ENCODE measurements at places on chromosomes 6 and 20. TPM values are rescaled to one million over a fixed set of nuclear protein-coding genes. Genes with fewer than 3 reads are reported as not detected.

DNA sequence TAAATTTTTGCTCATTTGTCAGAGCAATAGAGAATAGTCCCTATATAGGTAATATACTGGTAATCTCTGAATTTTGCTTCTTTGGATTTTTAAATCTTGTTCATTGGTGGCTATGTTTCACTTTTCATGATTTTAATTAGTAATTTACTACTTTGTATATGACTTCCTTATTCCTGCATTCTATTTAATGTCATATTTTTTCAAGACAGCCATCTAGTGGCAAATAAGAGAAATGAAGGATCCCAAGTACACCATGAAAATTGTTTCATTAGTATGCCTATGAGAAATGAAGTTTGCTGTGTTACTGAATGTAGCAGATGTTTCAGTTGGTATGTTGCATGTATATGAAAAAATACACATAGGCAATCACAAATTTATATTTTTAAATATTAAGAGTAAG is 82.4 kb downstream of the ZNF292 start:
- no peak for DNase-seq

- DNase-seq: no peak
Observed at GRCh38 chr6:41730531-41731436, 4.6 kb downstream of the TFEB start.

DNA sequence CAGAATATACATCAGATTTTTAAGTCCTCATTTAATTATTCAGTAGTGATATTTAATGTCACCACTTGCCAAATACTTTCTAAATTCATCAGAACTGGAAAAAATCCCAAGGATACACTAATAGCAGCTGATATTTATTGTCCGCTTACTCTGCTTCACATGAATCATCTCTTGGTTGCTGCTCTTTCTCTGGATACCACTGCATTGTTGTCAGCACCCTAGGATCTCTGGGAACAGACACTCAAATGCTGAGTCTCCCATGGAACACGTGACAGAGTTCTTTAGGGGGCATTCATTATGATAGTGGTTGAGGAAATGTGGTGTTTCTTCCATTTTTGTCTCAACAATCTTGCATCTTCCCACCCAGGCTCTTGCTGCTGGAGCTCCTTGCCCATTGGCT is 318.0 kb downstream of the RFPL4B start:
- DNase-seq: no peak

DNA sequence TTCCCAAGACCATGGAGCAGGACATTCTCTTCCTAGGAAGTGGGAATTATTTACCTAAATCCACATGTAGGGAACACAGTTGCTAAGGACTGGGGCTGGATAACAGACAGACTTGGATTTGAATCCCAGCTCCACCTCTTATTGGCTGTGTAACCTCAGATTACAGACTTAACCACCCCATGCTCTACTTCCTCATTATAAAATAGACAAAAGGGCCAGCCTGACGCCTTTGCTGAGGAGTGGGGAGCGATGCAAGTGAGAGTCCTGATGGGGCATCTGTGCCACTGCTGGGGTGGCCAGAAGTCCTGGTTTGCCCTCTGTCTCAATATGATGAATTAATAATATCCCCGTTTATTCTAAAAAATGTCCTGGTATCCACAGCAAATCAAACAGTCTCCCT is 46.8 kb downstream of the SPATA2 start:
- DNase-seq: no peak

GRCh38 chr6:52746213-52746612 is 17.1 kb downstream of the GSTA2 start:
- DNase-seq: no peak

TINAG gene
- polyA plus RNA-seq: not detected
